Activated CD4-positive, alpha-beta memory T cell treated with anti-CD3 and anti-CD28 coated beads for 36 hours (primary cell): ENCODE measurements at places on chromosomes 2 and 18. TPM values are rescaled to one million over a fixed set of nuclear protein-coding genes. Genes with fewer than 3 reads are reported as not detected.

DNA sequence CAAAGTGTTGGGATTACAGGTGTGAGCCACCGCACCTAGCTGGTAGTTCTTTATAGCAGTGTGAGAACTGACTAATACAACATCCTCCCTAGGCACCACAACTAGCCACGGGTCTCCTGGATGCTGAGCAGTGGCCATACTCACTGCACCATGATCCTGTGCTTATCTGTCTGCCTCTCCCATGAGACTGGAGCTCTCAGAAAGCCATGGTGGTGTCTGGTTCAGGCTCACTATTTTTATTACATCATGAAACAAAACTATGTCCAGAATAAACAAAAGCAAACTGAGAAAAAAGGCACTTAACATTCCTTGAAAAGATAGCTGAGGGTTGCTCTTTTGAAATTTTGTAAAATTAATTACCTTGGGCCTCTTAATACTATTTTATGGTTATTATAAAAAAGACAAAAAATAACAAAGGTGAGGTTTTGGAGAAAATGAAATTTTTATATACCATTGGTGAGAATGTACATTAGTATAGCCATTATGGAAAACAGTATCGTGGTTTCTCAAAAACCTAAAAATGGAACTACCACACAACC, 90.7 kb upstream of the TFCP2L1 start:
- no peak for DNase-seq

GRCh38 chr18:46711444-46711863, 45.4 kb downstream of the ST8SIA5 start:
- no peak for DNase-seq

DNA sequence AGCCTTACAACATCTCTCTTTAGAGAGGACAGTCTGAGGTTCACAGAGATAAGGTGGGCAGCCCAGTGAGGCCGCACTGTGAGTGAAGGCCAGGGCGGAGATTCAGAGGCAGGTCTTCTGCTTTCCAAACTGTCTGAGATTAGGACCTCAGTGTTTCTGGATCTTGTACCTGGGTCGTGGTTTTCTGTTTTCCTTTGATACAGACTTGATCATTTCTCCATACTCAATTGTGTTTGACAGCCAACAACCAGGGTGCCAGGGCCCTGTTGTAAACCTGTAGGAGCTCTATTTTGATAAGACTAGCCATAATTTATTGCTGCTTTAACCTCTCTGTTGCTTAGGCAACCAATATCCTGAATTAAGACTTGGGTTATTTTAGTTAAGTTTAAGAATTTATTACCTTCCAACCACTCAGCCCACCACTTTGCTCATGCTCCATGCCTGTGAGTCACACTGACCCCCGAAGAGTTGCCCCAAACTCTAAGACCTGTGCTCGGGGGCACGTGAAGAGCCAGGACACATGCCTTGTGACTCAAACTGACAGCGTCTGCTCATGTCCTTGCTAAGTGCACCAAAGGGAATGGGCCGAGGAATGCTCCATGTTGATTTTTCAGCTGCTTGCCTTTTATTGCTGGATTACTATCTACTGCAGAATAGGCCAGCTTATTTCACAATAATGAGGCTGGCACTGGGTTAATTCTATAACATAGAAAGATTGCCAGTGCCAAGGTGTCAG, 248.6 kb downstream of the BCL2 start:
- no peak for DNase-seq

DNA sequence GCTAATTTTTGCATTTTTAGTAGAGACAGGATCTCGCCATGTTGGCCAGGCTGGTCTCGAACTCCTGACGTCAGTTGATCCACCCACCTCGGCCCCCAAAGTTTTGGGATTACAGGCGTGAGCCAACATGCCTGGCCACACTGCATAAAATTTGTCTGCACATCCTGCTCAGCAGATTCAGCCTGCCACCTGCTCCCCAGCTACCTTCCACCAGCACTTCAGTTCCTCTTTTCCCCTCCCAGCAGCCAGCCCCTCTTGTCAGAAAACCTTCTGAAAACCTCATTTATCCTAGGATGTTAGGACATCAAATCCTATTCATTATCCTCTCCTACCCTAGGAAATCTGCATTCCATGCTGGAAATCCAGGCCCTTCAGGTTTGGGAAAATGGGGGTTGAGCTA, 99.4 kb upstream of the STPG4 start:
- DNase-seq = no peak

NR4A2 gene
- 9.3 TPM for total RNA-seq

LIMS4 gene
- total RNA-seq = 3.3 TPM

DNA sequence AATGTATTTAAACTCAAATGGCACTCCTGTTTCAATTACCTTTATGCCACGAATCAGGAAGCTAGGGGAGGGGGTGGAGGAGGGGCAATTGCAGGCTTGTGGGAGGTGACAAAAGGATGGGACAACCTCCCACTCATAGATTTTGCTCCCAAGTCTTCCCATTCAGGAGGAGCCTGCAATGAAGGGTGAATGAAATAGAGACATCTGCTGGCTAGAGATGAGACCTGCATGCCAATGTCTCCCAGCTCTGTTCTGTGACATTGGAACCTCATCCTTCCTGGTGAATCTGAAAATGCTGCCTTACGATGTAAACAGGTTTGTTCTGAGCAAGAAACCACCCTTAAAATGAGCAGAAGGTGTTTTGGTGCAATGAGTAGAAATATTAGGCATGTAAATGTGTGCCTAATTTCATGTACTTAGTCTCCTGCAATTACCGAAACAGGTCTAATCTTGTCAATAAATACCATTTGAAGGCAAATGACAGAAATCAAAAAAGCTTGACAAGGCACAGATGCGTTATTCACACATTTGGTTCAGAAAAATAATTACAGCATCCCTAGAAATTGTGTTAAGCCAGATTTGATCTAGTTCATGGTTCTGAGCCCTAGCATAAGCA, 2.7 kb upstream of the PID1 start:
- no peak for DNase-seq

MAP3K20 gene
- 6.5 TPM for total RNA-seq

PDE11A gene
- total RNA-seq = not detected

DNA sequence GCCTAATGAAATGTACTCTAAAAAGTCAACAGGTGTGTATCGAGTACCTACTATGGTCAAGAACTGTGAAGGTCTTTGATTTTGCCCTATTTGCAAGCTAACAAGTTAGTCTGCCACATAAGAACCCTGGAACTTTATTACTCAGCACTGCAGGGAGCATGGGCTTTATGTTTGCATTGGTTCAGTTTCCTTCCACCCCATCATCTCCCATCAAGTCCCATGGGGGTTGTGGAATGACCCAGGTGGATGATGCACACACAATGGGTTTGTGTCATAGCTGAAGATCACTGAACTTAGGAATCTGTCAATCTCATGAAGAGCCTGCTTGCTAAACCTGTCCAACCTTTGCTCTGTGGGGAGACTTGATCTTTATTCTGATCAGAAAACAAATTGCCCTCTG, 265.5 kb downstream of the RPRM start:
- no peak for DNase-seq

MARCHF4 gene
- total RNA-seq = not detected
